ENCODE measurements at places on chromosomes 1 and 21.

GRCh38 chr1:217982331-217983050 lies 302.6 kb upstream of the RRP15 start:
- no peak for DNase-seq

GRCh38 chr1:154599658-154600057 lies 8.3 kb downstream of the ADAR start:
- no peak for DNase-seq

GRCh38 chr1:225617479-225617878 lies 35.4 kb downstream of the ENAH start:
- no peak for DNase-seq

DNA sequence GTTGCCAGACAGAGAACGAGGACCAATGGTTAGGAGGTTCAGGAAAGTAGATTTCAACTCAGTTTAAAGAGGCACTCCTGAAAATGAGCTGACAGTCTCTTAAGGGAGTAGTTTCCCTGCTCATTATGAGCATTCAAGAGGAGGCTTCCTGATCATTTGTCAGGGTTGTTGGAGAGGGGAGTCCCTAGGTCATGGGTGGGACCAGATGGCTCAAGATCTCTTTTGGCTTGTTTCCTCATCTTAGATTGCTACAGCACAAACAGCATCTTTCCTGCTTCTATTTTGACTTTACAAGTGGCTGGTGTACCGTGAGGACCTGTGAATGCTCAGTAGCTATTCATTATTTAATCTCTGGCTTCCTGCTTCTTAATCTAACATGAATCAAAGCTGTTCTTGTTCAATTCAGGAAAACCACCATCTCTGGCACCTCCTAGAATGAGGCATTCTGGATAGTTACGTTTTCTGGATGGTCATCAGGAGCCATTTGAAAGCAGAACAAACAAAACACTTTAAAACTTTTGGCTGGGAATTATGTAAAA lies 47.6 kb downstream of the PEX14 start:
- DNase-seq = no peak

DNA sequence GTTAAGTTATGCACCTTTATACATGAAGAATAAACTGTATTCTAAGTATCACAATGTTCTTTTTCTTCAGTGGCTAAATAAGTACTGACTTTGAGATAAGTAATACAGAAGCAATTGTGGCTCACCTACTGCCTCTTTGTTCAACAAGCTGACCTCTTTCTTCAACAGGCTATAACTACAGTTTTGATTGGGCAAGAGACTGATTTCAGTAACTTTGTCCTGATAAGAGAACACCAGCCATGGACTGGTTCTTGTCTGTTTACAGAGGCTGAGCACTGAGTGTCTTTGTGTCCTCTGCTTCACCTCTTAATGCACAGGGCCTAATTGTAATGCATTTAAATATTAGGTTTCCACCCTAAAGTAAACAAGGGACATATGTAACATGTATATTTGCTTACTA lies 34.6 kb upstream of the PDE4B start:
- DNase-seq = no peak

DNA sequence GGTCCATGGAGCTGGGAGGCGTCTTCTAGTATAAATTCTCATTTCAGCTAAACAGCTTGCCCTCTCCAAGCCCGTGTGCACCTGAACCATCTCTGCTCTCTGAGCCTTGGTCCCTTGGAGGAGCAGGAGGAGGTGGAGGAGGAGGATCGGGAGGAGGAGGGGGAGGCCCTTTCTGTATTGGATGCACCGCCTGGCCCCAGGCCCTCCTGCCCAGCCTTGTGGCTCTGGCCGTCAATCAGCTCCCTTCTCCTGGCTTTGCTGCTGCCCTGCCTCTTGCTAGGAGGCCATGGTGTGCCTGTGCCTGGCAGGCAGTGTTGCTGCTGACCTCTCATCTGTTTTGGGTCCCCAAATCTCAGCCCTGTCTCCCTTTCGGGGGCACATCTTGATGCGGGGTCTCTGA lies 9.0 kb downstream of the COL18A1 start:
- DNase-seq = no peak

GRCh38 chr1:236009191-236009590 lies 55.7 kb downstream of the NID1 start:
- DNase-seq = no peak

DNA sequence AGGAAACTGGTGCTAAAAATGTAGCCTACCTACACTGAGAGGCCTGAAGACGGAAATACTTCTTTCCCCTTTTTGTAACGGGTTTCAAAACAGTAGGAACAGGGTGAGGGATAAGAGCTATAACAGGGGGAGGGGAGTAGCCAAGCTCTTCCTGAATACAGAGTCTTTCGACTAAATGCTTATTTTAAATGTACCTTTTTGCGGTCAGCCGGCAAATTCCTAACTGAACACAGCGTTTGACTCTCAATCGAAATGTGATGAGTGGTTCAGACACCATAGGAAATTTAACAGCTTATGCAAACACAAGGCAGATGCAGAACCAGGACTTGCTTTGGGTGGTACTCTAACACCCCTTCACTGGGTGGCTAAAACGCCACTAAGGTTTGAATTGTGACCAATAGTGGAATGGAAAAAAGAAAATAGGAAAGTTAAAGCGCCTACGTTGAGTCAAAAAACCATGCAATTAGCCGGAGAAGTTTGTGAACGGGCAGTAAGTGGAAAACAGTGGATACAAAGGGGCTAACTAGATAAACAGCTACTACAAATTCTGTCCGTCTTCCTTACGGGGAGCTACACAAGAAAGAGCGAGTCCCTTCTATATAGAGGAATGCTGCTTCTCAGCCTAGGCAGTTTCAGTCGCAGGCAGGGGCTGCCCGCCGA lies 1.7 kb downstream of the EGLN1 start:
- peak; percentile 3 for DNase-seq

GRCh38 chr1:3020263-3020909 lies 881 bp upstream of the ACTRT2 start:
- DNase-seq = no peak

DNA sequence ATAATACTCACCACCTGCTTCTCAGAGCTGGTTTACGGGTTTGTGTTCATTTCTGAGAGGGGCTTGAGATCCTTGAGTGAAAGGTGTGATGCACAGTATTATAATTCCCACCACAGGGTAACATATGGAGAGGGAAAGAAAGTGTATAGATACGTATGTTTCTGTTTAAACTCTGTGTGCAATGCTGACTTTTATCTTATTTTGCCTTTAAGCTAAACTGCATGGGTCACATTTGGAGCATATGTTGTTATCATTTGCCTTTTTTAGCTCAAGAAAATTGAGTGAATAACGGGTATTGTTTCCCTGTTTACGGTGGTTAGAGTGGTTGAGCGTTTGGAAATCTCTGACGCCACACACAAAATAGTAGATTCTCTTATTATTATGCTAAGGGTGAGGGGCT lies 191.1 kb upstream of the NFIA start:
- no peak for DNase-seq

- DNase-seq = no peak
Observed at GRCh38 chr1:7509598-7509997, 261.5 kb upstream of the VAMP3 start.

GRCh38 chr1:60033066-60033465 lies 40.5 kb downstream of the C1orf87 start:
- DNase-seq = no peak

DNA sequence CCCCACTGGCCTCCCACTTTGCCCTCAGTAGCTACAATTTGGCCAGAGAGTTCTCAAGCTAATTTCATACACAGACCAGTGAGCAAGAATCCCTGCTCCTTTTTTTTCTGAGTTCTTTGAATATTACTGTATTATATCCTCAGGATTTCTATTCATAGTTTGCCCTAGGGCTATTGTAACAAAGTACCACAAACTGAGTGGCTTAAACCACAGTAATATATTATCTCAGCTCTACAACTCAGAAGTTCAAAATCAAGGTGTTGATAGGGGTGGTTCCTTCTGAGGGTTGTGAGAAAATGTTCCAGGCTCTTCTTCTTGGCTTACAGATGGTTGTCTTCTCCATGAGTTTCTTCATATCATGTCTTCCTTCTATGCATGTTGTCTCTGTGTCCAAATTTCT lies 289.4 kb upstream of the ESRRG start:
- DNase-seq = no peak

DNA sequence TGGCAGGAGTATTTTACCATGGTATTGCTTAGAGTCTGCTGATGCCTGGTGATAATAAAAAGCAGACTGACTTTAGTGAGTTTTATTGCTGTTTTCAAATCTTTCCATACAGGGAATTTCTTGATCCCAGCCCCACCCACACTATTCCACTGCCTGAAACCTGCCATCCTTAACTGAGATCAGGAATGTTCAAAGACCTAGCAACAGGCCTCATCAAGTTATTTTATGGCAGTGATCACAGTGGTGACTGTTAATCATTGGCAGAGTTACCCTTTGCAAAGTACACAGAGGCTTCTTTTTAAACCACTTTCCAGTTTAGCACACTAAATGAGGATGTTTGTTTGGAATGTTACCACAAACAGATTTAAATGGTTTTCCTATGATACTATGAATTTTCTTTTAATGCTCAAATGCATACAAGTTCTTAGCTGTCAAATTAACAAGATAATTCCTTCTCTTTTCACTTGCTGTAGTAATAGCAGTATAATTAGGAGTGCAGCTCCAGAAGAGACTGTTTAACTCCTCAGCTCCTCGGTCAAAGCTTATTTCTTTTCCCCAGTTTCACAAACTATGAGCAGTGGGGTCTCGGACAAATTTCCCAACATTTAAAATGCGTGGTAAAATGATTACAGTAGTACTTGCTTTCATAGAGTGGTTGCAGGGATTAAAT lies 69.9 kb upstream of the USP25 start:
- DNase-seq = no peak

- DNase-seq = peak; percentile 31
Observed at GRCh38 chr1:204975568-204976235, 67.3 kb upstream of the CNTN2 start.

DNA sequence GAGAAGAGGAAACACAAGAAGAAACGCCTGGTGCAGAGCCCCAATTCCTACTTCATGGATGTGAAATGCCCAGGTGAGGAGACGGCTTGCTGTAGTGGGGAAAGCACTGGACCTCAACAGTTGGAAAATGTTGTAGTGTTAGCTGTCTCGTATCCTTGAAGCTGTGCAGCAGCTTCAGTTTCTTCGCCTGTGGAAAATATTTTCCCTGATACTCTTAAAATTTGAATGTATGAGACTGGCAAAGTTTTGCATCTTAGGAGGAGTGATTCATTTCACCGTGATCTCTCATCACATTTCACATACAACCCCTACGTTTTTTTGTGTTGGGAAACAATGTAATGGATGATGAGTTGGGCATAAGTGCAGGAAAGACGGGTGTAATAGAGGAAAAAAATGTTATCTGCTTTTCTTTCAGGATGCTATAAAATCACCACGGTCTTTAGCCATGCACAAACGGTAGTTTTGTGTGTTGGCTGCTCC lies 629 bp downstream of the RPS27 start:
- no peak for DNase-seq

DNA sequence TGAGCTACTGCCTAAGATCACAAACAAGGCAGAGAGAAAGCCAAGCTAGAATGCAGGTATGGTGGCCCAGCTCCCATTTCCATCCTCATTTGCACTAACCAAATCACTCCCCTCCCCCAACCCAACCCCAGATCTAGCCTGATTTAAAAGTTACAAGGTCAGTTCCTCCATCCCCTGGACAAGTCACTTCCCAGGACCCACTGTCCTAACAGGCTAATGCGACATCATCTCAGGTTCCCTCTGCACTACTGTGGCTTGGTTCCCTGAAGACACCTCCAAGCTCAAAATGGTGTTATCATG lies 2.4 kb downstream of the F11R start:
- DNase-seq = no peak
